ENCODE measurements at places on chromosomes 16 and 17. TPM values are rescaled to one million over a fixed set of nuclear protein-coding genes. Genes with fewer than 3 reads are reported as not detected.

Gene GCGR
- total RNA-seq: not detected

Gene ZNF771
- total RNA-seq: 6.3 TPM

Gene HEATR9
- total RNA-seq: not detected

DNA sequence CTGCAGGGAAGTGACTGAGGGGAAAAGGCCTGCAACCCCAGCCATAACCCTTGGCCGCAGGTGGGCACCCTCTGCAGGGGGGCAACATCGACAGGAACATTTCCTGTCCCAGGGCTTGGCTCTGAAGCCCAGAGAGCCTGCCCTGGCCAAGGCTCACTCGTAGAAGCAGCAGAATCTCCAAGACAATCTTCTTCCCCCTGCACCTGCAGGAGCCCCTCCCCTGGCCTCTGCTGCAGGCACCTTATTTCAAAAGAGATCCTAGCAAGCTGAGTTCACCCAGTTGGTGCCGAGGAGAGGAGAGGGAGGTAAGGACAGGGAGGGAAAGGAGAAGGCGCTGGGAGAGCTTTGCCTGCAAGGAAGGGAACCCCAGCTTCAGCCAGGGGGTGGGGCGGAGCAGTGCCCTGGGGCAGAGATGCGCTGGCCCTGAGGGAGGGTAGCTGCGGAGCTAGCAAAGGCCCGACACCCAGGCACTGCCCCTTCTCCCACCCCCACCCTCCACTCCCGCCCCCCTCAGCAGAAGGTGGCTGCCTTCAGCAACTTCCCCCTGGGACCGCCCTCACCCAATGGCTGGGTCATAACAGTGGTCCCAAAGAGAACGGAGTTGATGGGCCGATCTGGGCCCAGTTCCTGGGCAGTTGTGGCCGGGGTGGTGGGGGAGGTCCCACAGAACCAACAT is 104.3 kb upstream of the TNRC6C start:
- no peak for DNase-seq

DNA sequence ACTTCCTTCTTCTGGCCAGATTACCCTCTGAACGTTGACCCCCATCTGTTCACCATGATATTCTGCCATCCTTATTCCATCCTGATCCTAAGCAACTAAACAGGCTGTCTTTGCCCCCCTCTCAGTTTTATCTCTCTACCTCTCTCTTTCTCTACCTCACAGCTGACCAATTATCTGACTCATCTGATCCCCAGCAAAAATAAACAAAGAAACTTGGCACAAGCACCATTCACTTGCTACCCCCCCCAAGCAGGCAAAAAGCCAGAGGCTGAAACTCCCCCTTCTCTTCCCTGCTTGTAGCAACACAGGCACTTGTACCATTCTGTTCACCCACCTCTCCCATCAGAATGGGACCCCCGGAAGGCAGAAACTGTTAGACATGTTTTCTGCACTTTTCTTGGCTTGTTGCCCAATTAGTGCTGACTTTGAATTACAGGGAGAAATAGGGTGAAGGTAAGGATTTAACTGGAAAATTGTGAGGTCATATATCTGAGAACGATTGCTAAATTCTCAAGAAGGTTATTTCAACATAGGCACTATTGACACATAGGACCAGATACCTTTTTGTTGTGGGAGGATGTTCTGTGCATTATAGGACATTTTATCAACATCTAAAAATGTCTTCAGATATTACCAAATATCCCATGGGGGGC is 163.2 kb downstream of the TOX3 start:
- DNase-seq: no peak

DNA sequence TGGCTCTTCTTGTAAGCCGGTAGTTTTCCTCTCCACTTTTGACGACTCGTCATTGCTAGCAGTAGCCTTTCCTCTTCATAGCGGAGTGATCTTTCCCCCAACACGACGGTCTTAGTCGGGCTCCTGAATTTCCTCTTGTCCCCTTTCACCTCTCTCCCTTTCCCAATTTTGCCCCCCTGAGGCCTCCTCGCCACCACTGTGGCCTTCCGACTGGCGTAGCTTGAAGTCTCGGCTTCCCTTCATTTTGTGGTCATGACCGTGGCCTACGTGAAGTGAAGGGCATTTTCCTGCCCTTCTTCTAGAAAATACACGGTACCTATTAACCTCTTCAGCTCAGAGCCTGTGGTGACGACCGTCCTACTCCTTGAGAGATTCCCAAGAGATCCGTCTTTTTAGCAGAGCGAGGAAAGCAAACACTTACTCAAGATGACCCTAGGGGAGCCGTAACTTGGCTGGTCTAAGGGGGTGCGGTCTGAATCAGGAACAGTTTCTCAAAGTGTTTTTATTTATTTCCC is 787 bp downstream of the PRKAR1A start:
- DNase-seq: peak; percentile 44

Gene TRIM65
- 19.3 TPM for total RNA-seq
